ENCODE measurements at places on chromosomes 12 and 14.

DNA sequence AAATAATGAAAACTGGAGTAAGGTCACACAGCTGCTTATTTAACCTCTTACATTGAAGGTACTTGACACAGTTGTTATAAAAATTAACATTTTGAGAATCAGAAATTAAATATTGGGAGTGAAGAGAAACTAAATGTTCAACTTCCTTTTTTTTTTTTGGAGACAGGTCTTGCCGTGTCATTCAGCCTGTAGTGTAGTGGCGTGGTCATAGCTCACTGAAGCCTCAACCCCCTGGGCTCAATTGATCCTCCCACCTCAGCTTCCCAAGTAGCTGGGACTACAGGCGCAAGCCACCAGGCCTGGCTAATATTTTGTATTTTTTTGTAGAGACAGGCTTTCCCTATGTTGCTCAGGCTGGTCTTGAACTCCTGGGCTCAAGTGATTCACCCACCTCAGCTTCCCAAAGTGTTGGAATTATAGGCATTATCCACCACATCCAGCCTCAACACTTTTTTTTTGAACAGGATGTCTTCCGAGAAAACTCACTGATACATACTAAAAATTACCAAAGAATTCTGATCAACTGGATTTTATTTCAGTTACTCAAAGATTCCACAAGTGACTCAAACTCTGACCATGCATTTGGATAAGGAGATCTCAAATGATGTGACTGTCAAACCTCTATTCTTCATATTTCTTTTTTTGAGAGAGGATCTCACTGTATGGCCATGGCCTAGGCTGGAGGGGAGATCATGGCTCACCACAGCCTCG, 35.4 kb downstream of the SGPP1 start:
- no peak for DNase-seq

DNA sequence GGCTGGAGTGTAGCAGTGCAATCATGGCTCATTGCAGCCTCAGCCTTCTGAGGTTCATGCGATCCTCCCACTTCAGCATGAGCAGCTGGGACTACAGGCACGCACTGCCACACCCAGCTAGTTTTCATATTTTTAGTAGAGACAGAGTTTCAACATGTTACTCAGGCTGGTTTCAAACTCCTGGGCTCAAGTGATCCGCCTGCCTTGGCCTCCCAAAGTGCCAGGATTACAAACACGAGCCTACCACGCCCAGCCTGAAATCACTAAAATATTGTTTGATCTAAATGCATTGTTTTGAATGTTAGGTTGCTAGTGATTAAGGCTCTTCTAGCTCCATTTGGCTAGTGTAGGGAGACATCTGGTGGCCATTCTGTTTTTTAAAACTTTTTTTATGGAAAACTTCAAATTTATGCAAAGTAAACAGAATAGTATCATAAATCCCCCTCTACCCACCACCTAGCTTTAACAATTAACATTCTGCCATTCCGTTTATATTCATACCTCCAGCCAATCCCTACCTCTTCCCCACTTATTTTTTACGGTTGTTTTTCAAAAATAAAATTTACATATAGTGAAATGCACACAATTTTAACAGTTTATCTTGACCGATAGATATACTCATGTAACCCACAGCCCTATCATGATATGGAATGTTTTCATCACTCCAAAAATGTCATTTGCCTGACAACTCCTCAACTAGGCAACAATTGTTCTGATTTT, 37.8 kb downstream of the MYO1H start:
- no peak for DNase-seq

GRCh38 chr14:52703225-52703624, 3.8 kb upstream of the PSMC6 start:
- DNase-seq: no peak

- no peak for DNase-seq
These were observed 154.9 kb upstream of the CCND2 start for GRCh38 chr12:4118601-4119156.

DNA sequence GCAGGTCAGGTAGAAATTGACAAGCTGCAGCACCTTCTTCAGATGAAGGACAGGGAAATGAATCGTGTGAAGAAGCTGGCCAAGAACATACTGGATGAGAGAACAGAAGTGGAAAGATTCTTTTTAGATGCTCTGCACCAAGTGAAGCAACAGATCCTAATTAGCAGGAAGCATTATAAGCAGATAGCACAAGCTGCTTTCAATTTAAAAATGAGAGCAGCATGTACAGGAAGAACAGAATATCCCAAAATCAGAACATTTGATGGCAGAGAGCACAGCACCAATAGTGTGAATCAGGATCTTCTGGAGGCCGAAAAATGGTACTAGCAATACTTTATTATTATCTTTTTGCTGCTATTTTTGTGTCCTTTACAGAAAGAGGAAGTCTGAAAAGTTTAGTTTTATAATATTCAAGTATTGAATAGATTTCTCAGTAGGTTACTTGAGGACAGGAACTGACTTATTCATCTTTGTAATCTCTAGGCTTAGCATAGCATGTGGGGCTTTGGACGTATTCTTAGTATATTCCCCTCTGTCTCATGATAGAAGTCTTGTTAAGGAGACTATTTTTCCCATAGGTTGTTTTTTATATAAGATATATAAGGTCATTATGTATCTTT, 30.8 kb downstream of the BBOF1 start:
- DNase-seq: no peak

GRCh38 chr14:81710232-81710845, 176.7 kb upstream of the SEL1L start:
- no peak for DNase-seq

DNA sequence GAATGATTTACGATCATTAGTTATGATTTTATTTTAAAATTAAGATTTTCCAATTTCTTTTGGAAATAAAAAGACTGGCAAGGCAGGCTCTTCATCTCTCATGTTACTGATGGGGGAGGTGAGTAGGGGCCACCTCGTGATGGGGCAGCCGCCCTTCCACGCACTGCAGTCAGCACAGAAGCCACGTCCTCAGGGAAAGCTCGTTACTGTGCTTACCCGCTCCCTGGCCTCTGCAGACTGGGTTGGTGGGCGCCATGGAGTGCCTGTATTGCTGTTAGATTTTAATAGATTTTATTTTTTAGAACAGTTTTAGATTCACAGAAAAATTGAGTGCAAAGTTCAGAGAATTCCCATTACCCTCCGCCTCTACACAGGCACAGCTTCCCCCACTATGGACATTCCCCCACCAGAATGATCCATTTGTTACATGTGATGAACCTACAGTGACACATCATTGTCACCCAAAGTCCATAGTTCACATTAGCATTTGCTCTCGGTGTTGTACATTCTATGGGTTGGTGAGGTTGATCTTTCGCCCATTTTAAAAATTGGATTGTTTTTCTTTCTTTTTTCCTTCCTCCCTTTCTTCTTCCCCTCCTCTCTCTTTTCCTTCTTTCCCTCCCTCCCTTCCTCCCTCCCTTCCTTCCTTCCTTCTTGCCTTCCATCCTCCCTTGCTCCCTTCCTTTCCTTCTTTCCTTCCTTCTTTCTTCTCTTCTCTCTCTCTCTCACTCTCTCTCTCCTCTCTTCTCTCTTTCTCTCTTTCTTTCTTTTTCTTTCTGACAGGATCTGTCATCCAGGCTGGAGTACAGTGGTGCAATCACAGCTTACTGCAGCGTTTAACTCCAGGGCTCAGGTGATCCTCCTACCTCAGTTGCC, 30.7 kb downstream of the ADGRD1 start:
- DNase-seq: no peak

GRCh38 chr14:84963518-84963917, 566.4 kb upstream of the FLRT2 start:
- no peak for DNase-seq

DNA sequence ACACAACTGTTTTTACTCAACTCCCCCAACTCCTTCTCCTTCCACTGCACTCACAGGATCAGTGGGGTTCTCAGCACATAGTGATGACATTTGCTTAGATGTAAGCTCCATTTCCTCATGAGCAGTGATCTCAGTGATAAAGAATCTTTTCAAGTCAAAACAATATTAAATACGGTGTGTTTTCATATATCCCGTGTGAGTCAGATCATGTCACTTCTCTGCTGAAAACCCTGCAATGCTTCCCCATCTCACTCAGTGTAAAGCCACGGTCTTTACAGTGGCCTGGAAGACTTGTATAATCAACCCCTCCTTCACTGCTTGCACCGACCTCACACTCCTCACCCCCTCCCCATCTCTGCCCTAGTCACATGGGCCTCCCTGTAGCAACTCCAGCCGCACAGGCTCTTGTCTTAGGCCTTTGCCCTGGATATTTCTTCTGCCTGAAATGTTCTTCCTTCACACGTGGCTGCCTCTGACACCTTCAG, 149.7 kb upstream of the ARHGAP5 start:
- no peak for DNase-seq

- DNase-seq: no peak
These were observed 119.6 kb downstream of the PLXNC1 start for GRCh38 chr12:94267921-94268471.

GRCh38 chr14:104891664-104892530, 26.8 kb downstream of the CEP170B start:
- DNase-seq: no peak

GRCh38 chr12:51863363-51863932, 14.9 kb upstream of the FIGNL2 start:
- no peak for DNase-seq

DNA sequence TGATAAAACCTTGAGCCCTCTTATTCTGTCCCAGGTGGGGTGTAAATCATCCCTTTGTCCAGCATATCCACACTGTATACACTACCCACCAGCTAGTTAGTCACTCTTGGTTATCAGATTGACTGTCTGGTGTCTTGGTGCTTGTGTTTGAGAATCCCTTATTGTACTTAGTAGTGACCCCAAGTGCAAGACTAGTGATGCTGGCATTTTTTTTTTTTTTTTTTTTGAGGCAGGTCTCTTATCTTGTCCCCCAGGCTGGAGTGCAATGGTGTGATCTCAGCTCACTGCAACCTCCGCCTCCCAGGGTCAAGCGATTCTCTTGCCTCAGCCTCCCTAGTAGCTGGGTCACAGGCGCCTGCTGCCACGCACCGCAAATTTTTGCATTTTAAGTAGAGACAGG, 5.8 kb downstream of the VRK1 start:
- no peak for DNase-seq

- DNase-seq: no peak
These were observed 55.6 kb upstream of the MYBPC1 start for GRCh38 chr12:101539148-101539547.

Data from stimulated activated CD4-positive, alpha-beta T cell treated with anti-CD3 and anti-CD28 coated beads, Interleukin-12 subunit alpha, Interleukin-12 subunit beta, amount 100 ng/mL, for 48 hours (primary cell).